ENCODE measurements at places on chromosomes 12 and 14.

- DNase-seq = no peak
Measured at GRCh38 chr12:113022563-113023297, 33.8 kb upstream of the DTX1 start.

DNA sequence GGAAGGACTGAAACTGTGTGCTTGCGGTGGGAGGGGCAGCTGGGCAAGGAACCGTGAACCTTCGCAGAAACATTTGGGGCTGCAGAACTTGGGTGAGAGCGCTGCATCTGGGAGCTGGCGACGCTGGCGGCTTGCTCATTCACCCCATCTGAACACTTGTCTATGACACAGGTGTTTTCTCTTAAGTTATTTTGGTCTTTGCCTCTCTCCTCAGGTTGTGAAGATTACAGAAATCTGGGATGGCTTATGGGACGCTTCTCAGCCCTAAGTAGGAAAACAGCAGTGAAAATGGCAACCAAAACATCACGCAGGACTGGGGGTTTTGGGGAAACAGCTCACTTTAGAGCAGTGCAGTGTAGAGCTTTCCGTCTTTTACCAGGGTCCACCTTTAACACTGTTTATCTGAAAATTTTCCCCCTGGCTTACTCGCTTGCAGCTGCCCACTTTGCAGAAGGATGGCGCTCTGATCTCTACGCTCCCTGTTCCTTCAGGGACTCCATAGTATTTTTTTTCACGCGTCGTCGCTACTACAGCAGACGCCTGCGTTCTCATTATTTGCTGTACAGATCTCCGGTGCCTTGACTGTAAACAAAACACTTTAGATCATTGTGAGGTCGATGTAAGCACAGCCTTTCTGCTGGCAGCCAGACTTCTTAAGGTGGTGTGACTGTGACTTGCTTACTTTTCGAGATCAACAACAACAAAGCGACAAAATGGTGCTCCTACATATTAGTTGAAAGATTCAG is 2.7 kb upstream of the CDKN1B start:
- no peak for DNase-seq

- DNase-seq = no peak
Measured at GRCh38 chr12:23949348-23950209, at the start of gene SOX5. TSS of gene SOX5 (minus strand) at chr12:23949670. CDS start at chr12:23949601, 69 bp downstream.

DNA sequence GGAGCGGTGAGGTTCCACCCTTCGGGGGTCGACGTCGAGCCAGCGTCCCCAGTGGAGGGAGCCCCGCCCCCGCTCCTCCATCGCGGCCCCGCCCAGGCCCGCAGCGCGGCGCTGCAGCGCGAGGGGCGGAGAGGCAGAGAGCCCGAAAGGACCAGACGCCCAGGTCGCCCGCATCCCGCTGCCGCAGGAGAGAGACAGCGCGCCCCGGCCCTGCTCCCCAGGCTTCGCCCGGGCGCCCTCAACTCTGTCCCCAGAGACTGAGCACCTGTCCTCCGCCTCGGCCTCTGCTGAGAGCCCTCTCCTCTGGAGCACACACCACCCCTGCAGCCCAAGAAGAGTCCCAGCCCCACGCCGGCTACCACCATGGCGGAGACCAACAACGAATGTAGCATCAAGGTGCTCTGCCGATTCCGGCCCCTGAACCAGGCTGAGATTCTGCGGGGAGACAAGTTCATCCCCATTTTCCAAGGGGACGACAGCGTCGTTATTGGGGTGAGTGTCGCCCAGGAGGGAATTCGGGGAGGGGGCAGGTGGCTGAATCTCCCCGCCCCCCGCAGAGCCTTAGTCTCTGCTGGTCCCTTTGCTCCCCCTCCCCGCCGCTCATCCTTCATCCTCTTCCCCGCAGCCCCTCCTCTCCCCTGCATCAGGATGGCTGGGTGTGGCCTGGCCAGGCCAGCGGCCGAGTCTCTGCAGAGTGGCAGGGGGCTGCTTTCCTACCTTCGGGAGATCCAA is at the start of gene KIF5A:
Gene KIF5A, plus strand, starts transcription at position 136 of the 732 bp plus-strand sequence. Its CDS starts 228 bp downstream, at position 364.
- no peak for DNase-seq

GRCh38 chr14:73712540-73713180 is 1.5 kb downstream of the PNMA1 start:
- peak; percentile 23 for DNase-seq

- DNase-seq = no peak
Measured at GRCh38 chr12:108772891-108773797, 41.8 kb upstream of the CORO1C start.

DNA sequence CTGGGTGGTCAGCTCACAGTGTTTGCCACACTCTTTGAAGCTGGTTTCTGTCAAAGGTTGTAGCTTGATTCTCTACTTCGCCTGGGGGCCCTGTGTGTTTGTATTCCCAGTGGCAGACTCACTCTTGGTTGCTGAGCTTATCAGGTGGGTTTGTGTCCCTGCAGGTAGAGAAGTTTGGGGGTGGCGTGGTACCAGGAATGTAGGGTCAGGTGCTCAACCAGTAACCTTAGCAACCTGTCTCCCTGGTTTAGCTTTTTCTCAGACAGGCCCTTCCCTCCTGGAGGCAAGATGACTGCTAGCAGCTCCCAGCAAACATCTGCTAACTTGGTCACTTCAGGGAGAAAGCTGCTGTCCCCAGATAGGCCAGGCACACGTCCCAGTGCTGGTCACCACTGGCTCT is 352.2 kb downstream of the AACS start:
- DNase-seq = no peak
